ENCODE measurements at places on chromosomes 3 and 15. TPM values are rescaled to one million over a fixed set of nuclear protein-coding genes. Genes with fewer than 3 reads are reported as not detected.

STAB1 gene
- 98.4 TPM for polyA plus RNA-seq

GRCh38 chr3:152199102-152199840 lies 69.5 kb upstream of the MBNL1 start:
- no peak for DNase-seq

HRH1 gene
- 1.9 TPM for polyA plus RNA-seq

DNA sequence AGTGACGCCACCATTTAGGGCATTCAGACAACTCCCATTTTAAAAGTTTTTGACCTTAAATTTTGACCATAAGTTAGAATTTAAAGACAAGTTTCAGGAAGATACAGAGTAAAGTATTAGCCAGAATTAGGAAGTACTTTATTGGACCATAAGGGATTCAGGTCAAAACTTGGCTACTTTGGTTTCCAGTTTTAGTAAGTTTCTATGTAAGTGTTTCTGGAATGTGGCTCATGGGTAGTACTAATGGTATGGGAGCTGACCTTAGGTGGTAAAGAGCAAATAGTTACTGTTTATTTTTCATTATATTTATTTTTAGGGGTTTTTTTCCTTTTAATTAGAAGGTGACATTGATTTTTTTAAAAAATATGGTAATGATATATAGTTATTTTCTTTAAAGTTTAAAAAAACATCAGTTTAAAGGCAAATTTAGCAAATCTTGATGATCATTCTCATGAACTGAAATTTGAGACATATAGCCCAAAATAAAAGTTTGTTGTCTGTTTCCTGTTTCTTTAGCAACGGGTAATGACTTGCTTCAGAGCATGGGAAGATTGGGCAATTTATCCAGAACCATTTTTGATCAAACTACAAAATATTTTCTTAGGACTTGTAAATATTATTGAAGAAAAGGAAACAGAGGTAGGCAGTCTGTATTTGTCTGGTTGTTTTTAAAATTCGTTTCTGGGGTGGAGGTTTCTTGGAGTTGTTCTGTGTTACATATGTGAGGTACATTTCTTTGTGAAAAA lies 34.3 kb downstream of the U2SURP start:
- no peak for DNase-seq

DNA sequence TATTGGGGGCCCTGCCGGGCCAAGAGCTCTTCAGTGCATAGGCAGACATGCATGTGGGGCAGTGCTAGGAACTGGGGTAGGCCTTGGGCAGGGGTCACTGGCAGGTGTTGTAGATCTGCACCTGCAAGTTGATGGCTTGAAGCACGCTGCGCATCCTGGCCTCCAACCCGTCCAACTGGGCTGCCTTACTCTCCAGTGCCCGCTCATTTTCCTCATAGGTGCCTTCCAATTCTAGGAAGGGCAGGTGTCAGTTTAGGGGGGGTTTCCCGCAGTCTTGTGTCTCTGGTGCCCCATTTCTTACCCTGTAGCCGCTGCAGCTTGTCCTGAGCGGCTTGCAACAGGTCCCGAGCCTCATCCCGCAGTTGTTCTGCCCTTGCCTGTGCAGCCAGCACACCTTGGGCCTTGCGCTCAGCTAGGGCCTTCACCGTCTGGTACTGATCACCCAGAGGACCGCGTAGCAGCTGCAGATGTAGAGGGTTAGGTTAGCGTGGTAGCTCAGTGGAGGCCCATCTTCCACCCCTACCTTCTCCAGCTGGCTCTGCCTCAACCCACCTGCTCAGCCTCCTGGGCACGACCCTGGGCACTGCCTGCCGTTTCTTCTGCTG lies 611 bp upstream of the USP19 start:
- DNase-seq, result no peak

WDR93 gene
- polyA plus RNA-seq, result 1.2 TPM

NANOGP8 gene
- polyA plus RNA-seq, result not detected

FOXB1 gene
- polyA plus RNA-seq, result not detected

DNA sequence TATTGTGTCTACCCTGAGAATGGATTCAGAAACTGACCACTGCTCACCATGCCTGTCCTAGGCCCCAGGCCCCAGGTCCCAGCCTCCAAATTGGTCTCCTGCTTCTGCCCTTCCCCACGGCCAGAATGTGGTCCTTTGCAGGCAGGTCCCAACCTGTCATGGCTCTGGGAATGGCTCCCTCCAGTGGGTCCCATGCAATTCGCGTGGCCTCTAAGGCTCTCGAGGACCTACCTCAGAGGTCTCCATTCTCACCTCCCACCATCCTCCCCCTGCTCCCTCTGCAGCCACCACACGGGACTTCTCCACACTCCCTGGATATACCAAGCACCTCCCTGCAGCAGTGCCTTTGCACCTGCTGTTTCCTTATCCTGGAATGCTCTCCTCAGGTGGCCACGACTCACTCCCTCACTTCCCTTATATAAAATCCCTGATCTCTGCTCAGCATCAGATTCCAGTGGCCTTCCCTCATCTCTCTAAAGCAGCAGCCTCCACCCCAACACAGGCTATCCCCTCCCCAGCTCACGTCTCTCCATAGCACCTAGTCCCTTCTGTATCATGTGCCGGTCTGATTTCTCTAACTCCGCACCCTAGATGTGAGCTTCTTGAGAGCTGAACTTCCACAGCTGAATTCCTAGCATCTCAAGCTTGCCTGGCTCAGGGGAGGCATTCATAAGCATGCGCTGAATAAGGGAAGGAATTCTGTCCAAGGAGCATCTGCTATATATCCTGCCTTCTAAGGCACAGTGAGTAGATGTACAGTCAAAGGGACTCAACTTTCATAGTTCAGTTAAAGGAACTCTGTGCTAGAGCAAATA lies 56.9 kb downstream of the ARRDC4 start:
- DNase-seq, result no peak

DNA sequence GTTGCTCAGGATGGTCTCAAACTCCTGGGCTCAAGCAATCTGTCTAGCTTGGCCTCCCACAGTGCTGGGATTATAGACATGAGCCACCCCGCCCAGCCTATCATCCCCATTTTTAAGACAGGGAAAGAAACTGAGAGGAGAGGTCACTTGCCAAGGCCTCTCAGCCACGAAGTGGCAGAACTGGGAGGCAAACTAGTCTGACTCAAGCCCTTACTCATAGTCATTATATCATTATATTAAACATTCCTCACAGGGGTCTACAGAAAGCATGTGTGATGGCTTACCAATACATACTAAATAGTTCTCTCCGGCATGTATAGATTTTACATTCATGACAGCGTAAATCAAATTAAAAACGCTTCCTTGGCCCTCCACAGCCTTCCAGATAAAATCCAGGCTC lies 62.0 kb upstream of the ZBTB38 start:
- no peak for DNase-seq

DNA sequence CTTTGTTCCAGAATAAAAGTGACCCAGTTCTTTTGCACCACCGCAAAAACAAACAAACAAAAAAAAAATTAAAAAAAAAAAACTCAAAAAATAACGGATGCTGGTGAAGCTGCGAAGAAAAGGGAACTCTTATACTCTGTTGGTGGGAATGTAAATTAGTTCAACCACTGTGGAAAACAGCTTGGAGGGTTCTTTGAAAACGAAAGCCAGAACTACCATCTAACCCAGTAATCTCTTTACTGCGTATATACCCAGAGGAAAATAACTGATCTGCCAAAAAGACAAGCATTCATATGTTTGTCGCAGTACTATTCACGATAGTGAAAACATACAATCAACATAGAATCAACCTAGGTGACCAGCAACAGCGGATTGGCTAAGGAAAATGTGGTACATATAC lies 298.9 kb upstream of the CBLB start:
- DNase-seq, result no peak

ALAS1 gene
- polyA plus RNA-seq, result 77.2 TPM
